Activated effector memory CD4-positive, alpha-beta T cell treated with Interleukin-2 at 50 U/mL for 16 hours (primary cell): ENCODE measurements at places on chromosomes 2 and 18.

GRCh38 chr2:181660181-181660580 lies 3.3 kb upstream of the CERKL start:
- DNase-seq: no peak

DNA sequence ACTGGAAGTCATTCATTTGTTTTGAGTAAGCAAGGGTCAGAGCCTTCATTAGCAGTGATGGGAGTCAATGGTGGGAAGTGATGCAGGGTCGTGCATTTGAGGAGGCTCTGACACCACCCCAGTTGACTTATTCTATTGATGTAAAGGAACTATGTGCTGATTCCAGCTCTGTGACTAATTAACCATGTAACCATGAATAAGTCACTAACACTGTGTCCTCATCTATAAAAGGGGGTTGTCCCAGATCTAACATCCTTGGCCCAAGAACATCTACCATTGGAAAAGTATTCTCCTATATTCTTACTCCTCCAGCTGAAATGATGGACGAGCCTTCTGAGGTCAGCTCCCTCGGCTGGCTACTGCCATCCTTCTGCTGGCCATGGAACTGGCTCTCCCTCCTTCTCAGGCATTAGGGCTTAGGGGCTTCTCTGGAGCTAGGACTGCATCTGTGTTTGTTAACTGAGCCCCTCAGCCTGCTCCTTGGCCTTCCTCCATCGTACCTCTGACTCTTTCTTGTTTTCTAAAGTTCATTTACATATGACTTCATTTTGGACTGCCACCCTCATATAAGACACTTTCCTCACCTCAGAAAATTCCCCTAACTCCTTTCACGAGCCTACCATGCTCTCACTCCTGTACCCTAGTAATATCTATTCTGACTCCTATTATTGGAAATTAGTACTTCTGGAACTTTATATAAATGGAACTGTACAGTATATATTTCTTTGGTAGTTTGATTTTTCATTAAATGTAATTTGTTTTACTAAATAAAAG lies 115.5 kb downstream of the KCTD1 start:
- no peak for DNase-seq

GRCh38 chr18:54094474-54094873 lies 130.0 kb downstream of the MBD2 start:
- no peak for DNase-seq

DNA sequence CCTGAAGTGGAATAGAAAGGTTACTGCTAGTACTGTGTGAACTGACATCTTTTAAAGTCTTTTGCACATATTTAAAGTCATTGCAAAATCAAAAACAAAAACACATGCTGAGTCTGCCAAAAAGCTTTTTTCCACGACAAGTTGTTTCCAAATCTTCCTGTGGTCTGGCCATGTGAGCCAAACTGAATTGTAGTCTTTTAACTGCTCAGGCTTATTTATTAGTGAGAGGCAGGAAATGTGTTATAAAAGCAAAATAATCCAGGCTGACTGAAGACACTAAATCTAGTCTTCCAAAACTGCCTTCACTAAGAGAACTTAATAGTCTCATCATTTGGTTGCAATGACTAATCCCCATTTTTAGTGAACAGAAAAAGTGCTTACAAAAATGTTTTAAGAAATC lies 2.3 kb downstream of the KRCC1 start:
- no peak for DNase-seq

DNA sequence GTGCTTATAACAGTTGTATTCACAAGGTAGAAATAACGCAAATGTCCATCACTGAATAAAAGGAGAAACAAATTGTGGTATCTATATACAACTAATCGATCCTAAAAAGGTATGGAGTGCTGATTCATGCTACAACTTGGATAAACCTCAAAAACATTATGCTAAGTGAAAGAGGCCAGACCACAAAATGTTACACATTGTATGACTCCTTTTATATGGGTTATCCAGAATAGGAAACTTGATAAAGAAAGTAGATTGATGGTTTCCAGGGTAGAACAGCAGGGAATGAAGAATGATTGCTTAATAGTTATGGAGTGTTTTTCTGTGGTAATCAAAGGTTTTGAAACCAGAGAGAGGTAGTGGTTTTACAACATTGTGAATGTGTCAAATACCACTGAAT lies 432.2 kb upstream of the TRIB2 start:
- DNase-seq: no peak

DNA sequence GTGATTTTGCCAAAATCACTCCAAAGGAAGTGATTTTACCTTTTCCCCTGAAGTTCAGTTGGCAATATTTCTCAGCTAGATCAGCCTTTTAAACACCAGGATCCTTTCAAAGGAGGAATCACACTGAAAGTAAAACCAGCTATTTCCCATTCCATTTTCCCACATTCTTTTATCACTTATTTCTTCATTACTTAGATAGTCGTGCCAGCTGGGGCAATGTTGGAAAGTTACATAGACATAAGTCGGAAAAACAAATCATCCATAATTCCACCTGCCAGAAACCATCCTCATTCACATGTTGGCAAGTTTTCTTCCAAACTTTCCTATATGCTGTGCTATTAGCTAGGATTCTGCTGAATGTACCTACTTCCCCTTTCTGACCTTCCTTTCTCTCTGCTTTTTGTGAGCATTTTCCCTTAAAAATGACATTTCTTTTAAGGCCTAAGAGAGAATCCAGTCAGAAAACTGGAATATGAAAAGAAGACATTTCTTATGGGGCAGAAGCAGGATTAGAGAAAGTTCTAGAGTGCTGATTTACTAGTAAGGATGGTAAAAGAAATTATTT lies 170.0 kb upstream of the STK17B start:
- DNase-seq: no peak

- DNase-seq: no peak
Observed at GRCh38 chr2:44956843-44957242, 15.3 kb downstream of the SIX3 start.

- DNase-seq: peak; percentile 37
Observed at GRCh38 chr2:70143314-70144150, 47.3 kb downstream of the C2orf42 start.

GRCh38 chr2:152242787-152243472 lies 67.4 kb upstream of the STAM2 start:
- DNase-seq: no peak

DNA sequence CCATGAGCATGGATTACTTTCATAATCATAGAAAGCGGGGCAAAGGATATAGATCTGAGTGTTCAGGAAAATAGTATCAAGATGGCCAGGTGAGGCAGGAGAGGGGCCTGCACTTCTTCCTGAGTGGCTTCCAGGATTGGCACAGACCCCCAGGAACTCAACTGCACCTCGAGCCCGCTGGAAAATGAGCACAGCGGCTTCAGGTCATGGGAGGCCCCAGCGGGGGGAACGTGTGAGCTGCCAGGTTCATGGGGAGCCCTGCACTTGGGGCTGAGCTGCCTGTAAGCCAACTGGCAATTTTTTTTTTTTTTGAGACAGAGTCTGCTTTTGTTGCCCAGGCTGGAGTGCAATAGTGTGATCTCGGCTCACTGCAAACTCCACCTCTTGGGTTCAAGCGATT lies 81.5 kb upstream of the ODC1 start:
- no peak for DNase-seq

- no peak for DNase-seq
Observed at GRCh38 chr2:215794829-215795546, 218.4 kb downstream of the MREG start.

DNA sequence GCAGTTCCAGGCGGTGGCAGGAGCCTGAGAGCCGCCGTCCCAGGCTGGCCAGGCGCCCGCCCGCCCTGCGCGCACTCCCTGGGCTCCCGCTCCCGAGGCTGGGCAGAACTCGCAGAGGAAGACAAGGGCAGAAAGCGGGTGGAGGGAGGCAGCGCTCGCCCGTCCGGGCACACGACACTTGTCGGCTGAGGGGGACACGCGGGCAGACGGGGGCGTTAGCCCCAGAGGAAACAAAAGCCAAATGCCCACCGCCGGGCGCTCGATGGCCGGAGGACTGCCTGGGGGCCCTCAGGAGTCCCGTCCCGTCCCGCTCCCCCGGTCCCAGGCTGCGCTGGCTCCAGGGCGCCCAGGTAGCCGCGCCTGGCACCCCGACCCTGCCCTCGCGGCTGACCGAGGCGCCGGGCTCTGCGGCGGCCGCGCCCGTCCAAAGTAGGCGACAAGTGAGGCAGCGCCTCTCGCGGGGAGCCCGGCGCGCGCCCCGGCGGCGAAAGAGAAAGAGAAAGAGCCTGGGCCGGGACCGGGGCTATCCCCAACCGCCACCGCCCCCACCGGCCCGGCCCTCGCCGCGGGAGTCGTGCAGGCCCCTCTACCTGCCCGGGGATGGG lies 491 bp downstream of the L3MBTL4 start:
- no peak for DNase-seq

GRCh38 chr2:6913415-6914157 lies 3.6 kb upstream of the RNF144A start:
- DNase-seq: peak; percentile 31

- DNase-seq: no peak
Observed at GRCh38 chr2:7161501-7161900, 244.3 kb downstream of the RNF144A start.

DNA sequence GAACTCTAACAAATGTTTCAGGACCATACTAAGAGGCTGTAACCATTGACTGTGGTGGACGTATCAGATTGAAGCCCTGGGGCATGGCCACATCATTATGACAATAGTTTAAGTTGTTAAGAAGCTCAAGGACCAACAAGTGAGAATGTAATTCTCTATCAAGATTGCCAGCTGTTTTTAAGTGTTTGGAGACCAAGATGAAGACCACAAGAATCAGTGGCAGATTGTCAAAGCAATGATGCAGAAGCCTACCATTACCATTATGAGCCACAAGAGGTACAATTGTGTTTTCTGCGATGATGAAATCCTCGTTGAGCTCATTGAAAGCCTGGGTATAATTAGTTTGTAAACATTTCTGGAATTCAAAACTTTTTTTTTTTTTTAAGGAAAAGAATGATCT lies 261.1 kb upstream of the ZEB2 start:
- no peak for DNase-seq

- DNase-seq: peak; percentile 13
Observed at GRCh38 chr2:196927376-196928225, 1.1 kb upstream of the PGAP1 start.

DNA sequence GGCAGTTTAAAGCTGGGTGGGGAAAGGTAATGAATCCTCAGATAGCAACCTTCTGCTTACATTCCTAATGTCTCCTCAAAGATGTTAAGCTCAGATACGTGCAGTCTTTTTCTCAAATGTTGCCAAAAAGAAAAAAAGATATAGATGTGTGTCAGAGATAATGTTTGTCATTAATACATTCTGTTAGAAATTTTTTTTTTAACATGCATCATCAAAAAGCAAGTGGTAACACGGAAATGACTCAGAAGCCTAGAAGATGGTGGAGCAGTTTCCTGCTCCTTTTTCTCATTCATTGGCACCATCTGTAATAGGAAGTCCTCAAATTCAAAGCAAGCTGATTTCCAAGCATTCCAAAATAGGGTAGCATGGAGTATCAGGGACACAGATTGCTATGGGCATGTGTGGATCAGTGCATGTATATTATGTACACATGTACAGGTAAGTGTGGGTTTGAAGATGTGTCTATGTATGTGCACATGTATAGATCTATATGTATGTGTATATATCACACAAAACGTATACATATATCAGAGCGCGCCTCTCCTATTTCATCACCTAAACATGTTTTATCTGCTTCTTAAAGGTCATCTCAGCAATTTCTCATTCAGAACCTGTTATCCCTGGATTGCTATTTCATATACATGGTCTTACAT lies 79.9 kb upstream of the ITGB6 start:
- DNase-seq: no peak

GRCh38 chr18:24395049-24395795 lies 2.4 kb downstream of the OSBPL1A start:
- DNase-seq: no peak

- no peak for DNase-seq
Observed at GRCh38 chr18:73807551-73808192, 340.0 kb downstream of the FBXO15 start.
